ENCODE measurements at places on chromosomes 6 and 20.
A peak's percentile ranks its signal among the peaks of the same experiment; 100 is the strongest.

DNA sequence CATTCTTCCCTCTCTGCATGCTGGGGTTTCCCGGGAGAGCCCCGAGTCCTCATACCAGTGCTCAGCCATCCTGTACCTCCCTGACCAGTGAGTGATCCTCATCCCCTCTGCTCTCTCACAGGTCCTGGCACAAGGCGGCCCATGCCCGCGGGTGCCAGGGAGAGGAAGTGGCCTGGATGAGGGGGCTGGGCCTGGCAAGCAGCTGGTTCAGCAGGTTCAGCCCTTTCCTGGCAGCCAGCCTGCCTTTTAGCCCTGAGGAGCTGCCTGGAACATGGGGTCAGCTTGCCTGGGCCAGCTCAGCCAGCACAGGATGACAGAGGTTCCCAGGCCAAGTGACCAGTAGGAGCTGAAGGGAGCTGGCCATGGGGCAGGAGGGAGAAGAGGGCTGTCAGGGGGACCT lies 10.9 kb downstream of the MOCS1 start:
- DNase-seq = no peak

GRCh38 chr6:13666194-13667105 lies 45.2 kb downstream of the RANBP9 start:
- no peak for DNase-seq

- peak; percentile 51 for DNase-seq
These were observed 186.8 kb downstream of the ARID1B start for GRCh38 chr6:156963712-156964700.

DNA sequence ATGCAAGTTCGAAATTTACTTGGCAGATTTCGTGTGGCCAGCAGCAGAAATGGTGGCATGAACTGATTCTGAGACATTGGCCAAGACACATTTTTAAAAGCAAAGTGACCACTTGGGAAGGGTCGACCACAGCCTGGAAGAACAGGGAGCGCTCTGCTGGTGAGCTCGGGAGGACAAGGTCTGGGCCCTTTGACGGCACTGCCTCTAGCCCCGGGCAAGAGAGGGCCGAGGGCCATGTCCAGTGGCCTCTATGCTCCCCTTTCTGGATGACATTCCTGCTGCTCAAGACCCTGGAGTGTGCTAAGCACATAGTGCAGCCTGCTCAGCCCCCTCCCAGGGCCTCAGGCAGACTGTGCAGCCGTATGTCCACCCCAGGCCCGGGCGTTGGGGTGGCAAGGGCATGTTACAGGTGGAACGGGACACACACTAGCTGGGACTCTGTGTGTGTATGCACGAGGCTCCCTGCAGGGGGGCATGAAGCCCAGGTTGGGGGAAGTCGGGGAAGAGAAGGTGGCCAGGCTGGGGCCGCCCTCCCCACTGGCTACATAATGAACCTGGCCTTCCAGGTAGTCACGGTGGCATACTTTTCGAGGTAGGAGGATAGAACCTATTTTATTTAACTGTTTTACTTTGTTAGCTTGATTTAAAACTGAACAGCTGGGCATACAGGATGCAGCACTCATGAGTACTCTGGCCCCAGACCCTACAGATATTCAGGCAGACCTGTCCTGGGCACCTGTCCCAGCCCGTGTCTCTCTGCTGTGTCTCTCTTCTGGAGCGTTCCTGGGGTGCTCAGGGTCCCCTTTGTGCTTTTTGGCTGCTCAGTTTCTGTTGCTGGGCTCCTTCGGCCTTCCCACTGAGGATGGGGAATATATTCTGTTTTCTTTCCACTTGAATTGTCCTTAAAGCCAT lies 6.4 kb downstream of the SYNJ2 start:
- DNase-seq = no peak

GRCh38 chr20:53752583-53752970 lies 158.9 kb upstream of the ZNF217 start:
- DNase-seq = no peak

Measured in stimulated activated CD4-positive, alpha-beta T cell treated with anti-CD3 and anti-CD28 coated beads, Interleukin-4, amount 100 ng/mL, for 24 hours (primary cell).